Heart left ventricle (tissue), 16 donors: ENCODE measurements at places on chromosomes 4 and X. TPM values are rescaled to one million over a fixed set of nuclear protein-coding genes. Genes with fewer than 3 reads are reported as not detected.

DNA sequence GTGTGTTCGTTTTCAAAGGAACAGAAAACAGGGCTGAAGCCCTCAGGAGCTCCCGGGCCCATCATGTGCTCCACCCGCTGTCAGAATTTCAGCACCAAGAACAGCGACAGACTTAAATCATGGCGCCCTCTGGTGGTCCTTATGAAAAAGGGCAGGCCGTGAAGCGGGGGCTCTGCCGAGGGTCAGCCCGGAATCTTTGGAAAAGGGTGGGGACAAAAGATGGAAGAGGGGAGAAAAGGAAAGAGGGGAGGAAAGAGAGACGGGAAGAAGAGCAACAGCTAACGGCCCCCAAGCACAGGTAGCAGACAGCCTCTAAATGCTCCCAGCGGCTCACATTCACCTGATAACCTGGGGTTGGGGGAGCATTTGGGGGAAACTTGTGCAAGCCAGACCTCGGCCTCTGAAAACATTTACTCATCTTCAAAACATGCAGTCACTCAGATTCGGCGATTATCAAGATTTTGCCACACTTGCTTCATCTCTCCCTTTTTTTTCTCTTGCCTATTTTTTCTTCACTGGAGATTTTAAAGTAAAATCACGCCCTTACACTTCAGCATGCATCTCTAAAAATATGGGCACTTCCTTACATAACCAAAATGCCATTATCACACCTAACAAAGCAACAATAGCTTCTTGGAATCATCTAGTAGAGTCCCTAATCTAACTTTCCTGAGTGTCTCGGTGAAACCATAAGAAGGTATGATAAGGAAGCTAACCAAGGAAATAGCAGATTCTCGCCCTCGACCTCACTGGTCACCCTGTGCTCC is 28.1 kb upstream of the MAN2B2 start:
- DNase-seq = peak; percentile 40
- H3K36me3 ChIP-seq = no peaks in the 10 kb centered on the region
- peaks cover 2% of the 10 kb centered on the region for H3K27me3 ChIP-seq
- peaks cover 2% of the 10 kb centered on the region for H3K4me1 ChIP-seq

GRCh38 chr4:53183754-53184153 is 182.1 kb downstream of the SCFD2 start:
- no peak overlapping the region for H3K27ac ChIP-seq
- H3K4me1 ChIP-seq = no peaks in the 10 kb centered on the region
- H3K27me3 ChIP-seq = no peaks in the 10 kb centered on the region
- no peak for DNase-seq

DNA sequence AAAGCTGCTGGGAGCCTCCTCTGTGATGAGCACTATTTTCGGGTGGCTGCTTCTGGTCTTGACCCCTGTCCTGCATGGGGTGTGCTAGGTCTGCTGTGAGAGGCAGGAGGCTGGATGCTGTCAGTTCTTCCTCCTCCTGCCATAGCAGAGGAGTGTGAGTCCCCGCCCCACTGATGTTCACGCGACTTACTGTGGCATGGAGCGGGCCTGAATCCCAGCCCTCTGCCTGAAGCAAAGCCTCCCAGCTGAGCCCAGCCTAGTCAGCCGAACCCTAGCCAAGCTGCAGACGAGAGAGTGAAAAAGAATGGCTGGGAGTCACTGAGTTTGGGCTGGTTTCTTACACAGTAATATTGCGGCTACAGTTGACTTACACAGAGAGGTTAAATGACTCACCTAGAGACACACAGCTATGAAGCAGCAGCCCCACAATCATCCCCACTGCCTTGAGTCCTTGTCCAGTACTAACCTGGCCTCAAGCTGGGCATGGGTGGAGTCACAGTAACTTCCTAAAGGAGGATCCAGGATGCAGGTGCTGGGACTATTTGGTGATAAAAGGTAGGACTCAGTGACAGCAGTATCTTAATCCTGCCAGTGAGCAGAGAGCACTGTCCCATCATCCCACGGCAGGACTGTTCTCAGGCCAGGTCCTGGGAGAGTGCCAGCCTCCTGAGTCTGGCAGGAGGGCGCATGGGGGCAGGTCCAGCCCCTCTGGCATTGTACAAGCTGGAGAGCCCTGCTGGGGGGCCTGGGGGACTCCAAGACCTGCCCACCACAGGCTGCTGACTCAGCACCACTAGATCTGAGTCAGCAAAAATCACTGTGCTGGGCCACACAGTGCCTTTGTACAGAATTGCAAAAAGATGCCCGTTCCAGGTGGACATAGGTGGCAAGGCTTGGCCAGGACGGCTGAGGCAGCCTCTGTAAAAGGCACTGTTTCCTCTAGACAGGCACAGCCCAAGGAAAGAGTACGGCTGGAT is 60.4 kb upstream of the CRMP1 start:
- H3K4me1 ChIP-seq = no peaks in the 10 kb centered on the region
- H3K36me3 ChIP-seq = no peaks in the 10 kb centered on the region
- H3K27me3 ChIP-seq = peaks cover 4% of the 10 kb centered on the region
- H3K4me3 ChIP-seq = no peak overlapping the region
- no peak overlapping the region for H3K27ac ChIP-seq
- no peak for DNase-seq

DNA sequence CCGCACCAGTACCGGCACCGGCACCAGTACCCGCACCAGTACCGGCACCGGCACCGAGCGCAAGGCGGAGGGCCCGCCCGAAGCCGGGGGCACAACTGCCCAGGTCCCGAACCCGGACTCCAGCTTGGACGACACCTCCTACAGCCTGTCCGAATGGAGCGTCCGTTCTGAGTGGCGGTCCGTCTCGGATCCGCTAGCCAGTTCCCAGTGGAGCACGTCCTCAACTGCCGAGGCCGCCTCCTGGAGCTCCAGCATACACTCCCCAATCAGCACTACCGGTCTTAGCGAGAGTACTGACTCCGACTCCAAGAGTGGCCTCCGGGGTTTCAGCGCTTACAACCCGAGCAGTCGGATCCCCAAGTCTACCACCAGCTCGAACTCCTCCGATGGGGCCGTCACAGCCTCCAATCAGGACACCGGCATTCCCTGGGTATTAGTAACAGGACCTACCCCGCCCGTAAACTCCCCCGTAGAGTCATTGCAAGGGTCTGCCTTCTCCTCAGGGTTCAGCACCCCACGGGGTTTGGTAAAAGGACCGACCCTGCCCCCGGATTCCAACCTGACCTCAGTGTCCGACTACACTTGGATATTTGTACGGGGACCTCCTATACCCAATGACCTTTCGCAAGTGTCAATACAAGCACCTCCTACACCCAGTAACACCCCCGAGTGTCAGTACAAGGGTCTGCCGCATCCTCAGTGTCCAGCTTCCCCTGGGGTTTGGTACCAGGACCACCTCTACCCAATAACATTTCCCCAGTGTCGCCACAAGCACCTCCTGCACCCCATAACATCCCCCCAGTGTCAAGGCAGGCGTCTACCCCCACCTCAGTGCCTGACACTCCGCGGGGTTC is 721 bp upstream of the MAOA start:
- peak overlapping the region; percentile 52 for H3K4me3 ChIP-seq
- H3K27me3 ChIP-seq = no peaks in the 10 kb centered on the region
- peak; percentile 25 for DNase-seq
- H3K4me1 ChIP-seq = no peaks in the 10 kb centered on the region

DNA sequence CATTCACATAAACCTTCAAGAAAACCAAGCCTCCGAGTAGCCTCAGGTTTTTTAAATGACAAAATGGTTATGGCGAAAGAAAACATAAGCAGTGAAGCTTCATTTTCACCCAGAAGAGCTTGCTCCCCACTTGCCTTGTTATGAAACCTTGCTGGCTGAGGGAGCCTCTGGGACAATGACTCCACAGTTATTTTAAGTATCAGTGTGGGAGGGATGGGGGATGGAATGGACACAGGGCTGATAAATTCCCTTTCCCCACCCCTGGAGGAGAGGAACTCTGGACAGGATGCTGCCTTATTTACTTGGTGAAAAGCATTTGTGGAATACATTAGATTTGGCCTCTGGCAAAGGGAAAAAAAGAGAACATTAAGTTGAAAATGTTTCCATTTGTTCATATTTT is 220.7 kb upstream of the CNKSR2 start:
- DNase-seq = peak; percentile 52
- H3K27me3 ChIP-seq = no peaks in the 10 kb centered on the region
- no peaks in the 10 kb centered on the region for H3K4me1 ChIP-seq
- peak overlapping the region; percentile 79 for H3K27ac ChIP-seq
- H3K36me3 ChIP-seq = no peaks in the 10 kb centered on the region

SLC9B1 gene
- total RNA-seq = 0.54 TPM

SSX2 gene
- total RNA-seq = not detected

ALB gene
- total RNA-seq = 0.21 TPM
